NCI-H1436 (cell line): ENCODE measurements at places on chromosomes 5 and 9.
A peak's percentile ranks its signal among the peaks of the same experiment; 100 is the strongest.

DNA sequence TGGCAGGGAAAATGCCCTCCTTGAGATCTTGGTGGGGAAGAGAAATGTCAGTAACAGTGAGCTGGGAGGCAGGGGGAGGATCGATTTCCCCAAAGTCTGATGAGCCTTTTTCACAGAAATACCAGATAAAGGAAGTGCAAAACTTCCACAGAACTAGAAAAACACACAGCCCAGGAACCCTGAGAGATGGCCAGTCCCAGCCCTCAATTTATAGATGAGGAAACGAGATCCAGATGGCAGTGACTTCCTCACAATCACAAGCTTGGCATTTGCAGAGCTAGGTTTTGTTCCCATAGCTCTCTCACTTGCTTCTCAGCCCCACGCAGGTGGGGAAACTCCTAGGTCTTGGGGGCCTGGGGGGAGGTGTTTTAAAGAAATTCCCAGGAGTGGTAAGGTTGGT lies 3.8 kb upstream of the GGTA1 start:
- DNase-seq = no peak

GRCh38 chr9:76676857-76677256 lies 87.4 kb upstream of the PCA3 start:
- no peak for DNase-seq

DNA sequence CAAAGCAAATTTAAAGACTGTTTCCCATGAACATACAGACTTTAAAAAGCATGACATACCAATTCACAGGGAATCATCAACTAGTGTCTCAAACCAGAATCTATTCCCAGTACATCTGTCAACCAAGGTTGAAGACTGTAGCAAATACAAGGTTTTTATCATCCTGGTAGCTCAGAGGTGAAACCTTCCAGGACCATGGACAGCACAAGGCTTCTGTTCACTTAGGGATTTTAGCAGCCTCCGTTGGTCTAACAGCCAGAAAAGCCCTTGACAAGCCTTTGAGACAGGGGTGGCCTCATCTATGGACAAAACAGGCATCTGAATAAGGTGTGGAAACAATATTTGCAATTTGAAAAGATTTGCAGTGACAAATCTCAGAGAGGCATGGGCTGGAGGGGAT lies 119.0 kb downstream of the TRIM32 start:
- DNase-seq = no peak

- DNase-seq = no peak
Observed at GRCh38 chr5:9516591-9516990, 29.3 kb downstream of the SEMA5A start.

GRCh38 chr5:137296213-137296781 lies 202.8 kb downstream of the SPOCK1 start:
- no peak for DNase-seq

DNA sequence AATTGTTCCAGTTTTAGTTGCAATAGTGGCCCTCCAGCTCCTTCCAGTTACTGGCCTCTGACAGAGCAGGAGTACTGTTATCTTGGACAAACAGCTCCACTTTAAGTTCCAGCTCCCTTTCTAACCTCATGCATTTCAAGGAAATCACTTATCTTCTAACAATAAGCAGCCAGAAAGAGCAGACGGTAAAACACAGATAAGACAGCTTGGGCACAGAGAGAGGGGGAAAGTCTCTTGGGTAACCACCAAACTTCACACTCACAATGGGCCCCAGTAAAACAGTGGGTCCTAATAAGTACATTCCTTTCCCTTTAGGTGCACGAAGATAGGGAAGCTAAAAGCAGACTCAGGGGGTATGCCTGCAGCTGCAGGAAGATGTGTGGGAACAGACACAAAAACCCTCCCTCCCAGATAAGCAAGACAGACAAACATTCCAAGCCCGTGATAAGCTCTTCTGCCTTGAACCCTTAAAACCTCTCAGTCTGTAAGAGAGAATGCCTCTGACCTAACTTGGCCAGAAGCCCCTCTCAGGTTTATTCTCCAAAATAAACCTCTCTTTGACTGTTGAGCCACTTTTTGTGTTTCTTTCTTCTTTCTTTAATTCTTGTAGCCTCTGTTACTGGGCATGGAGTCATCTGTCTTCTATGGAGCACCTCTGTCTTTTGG lies 30.8 kb downstream of the OR1J1 start:
- no peak for DNase-seq

GRCh38 chr5:96780626-96781025 lies 27.1 kb downstream of the ERAP1 start:
- DNase-seq = no peak

DNA sequence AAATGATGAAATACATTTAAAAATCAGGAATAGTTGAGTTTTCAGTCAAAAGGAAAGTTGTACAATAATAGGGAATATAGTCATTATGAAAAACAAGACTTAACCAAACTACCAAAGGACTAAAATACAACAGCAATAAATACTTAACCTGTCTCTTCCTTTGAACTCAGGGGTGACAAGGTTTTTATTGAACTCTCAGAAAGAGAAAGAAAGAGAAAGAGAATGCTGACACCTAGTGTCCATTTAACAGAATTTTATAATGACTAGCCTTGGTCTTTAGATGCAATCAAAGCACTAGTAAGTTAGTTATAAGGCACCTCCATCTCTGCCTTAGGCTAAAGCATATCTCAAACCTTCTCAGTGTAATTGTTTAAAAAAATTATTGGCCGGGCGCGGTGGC lies 47.5 kb downstream of the UIMC1 start:
- DNase-seq = peak; percentile 6

DNA sequence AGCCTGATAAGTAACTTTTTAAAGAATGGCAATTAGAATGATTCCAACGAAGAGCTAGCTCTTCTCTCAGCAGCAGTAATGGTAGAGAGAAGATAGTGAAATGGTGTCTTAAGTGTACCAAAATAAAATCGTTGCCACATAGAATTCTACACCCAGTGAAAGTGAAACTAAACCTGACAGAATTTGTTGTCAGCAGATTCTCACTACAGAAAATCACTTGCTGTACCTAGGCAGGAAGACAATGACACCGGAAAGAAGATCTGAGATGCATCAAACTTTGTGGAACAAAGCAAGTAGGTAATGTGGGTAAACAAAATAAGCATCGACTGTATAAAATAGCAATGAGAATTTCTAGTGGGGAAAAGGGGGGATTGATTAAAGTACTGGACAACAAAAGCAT lies 20.7 kb upstream of the EBF1 start:
- no peak for DNase-seq

DNA sequence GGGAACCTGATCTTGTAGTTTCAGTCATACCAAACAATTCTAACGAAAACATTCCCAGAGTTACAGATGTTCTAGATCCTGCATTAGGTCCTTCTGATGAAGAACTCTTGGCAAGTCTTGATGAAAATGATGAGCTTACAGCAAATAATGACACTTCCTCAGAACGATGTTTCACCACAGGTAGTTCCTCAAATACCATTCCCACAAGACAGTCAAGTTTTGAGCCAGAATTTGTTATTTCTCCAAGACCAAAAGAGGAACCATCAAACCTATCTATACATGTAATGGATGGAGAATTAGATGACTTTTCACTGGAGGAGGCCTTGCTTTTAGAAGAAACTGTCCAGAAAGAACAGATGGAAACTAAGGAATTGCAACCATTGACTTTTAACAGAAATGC lies 21.0 kb downstream of the RMI1 start:
- no peak for DNase-seq
